Mucosa of descending colon (tissue), 3 donors: ENCODE measurements at places on chromosomes 2 and 18. TPM values are rescaled to one million over a fixed set of nuclear protein-coding genes. Genes with fewer than 3 reads are reported as not detected.

GRCh38 chr18:68707646-68708045 lies 7.3 kb downstream of the TMX3 start:
- no peak for DNase-seq

- no peak for DNase-seq
Observed at GRCh38 chr18:7221424-7222155, 9.3 kb upstream of the LRRC30 start.

DNA sequence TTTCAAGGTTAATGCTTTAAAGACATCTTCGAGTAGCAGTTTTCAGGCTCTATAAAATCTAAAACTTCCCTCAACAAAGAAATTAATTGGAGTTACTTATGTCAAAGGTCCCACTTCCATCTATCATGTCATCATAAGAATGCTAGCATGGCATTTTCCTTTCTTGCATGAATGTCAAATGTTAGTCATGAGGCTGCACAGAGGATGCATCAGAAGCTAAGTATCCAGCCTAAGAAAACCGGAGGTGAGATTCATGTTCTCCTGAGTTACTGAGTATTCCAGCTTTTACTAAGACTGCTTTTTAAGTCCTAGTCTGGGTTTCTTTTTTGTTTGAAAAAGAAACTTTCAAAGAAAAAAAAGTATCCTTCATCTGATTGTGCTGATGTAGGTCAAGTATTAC lies 130.6 kb upstream of the CDH19 start:
- no peak for DNase-seq

- DNase-seq = no peak
Observed at GRCh38 chr2:224404796-224405195, 2.9 kb upstream of the FAM124B start.

Gene CPO
- 0.32 TPM for total RNA-seq

Gene PRLH
- total RNA-seq = not detected

Gene SERPINB5
- total RNA-seq = 2.3 TPM

Gene AMER3
- total RNA-seq = 0.16 TPM
